GM04504 (cell line): ENCODE measurements at places on chromosomes 2 and 18.

- DNase-seq: no peak
Measured at GRCh38 chr2:239692362-239692851, 291.6 kb upstream of the HDAC4 start.

- no peak for DNase-seq
Measured at GRCh38 chr2:214730800-214731407, 78.6 kb downstream of the BARD1 start.

- DNase-seq: no peak
Measured at GRCh38 chr2:29749843-29750242, 171.5 kb downstream of the ALK start.

DNA sequence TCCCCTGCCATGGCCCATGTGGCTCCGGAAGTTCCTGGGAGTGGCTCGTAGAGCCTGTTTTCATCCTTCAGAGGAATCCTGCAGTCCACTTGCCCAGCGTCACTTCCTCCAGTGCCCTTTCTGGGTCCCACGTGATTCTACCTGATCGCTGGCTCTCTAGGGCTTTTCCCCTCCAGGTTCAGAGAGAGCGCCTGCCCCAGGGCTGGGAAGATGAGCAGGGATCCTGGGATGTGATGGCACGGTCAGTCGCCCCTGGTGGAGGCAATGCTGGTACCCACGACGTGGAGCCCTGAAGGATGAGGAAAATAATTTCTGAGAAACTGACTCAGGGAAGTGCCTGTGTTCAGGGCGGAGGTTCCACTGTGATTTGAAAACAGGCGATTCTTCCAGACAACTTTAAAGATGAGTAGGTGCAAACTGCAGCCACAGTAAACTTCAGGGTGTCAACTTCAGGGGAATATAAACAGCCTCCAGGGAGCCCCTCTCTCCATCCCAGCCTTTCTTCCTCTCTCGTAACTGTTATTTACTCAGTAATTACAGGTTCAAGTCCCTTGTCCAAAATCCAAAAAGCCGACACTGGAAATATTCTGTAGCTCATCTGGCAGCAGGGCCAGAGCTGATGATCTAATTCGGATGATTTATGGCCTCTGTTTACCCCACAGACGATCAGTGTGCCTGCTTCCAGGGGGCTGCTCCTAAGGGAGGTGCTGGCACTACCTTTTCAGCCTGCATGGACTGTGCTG lies 105.9 kb downstream of the AGAP1 start:
- no peak for DNase-seq

- DNase-seq: no peak
Measured at GRCh38 chr18:34514238-34514637, 195.9 kb upstream of the DTNA start.

GRCh38 chr2:142112757-142113221 lies 18.0 kb downstream of the LRP1B start:
- DNase-seq: peak; percentile 38

DNA sequence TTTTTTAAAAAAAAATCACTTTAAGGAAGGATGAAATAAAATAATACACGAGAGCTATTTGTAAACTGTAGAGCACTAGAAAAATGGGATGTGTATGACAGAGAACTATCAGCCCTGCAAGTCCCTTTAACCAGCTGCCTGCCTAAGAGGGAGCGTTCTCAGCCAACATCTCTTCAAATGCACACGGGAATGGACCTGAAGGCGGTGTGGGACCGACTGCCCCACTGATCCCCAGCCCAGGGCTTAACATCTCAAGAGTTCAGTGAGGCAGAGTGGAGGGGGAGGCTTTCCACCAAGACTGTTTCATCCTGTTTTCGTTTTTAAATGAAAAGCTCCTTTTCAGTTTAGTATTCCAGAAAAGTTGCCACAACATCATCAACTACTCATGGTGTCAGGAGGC lies 2.2 kb downstream of the INPP4A start:
- DNase-seq: no peak

DNA sequence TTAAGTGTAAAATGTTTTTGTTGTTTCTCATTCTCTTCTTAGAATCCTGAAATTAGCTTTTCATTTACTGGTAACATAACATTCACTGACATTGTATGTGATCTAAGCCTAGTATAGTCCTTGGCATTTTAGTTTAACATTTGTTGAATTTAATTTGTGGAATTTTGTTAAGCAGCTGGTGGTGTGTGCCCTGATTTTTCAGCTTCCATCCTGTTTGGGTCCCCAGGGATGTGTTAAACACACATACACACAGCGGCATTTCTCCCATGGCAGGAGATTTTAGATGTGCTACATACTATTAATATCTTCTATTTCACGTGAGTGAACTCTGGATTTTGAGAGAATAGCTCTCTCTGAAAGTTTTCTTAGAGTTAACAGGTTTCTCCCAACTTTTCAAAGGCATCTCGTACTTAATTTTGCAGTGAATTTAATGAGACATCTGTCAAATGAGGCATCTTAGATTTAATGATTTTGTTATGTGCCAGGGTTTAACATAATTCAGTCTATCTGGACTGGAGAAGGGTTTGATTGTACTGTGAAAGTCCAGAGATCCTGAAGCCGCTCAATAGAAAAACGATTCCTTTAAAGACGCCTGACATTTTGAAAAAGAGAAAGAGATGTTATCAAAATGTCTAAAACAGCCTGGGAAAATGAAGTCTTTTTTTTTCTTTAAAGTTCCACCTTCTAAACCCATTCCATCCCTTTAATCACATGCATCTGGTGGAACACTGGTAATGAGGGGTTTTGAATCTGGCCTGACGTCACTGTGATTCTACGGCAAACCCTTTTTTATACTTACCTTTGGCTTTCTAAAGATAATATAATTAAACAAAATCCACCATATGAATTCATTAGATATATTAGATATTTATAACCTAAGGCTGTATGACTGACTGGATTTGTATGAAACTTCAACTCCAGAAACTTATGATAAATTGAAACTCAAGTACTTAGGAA lies 6.8 kb downstream of the PHLPP1 start:
- no peak for DNase-seq

- DNase-seq: peak; percentile 24
Measured at GRCh38 chr2:233449081-233449901, 95.0 kb downstream of the DGKD start.

- no peak for DNase-seq
Measured at GRCh38 chr2:63432373-63432772, 155.9 kb downstream of the WDPCP start.

GRCh38 chr2:1645761-1646476 lies 98.4 kb downstream of the PXDN start:
- DNase-seq: no peak

- no peak for DNase-seq
Measured at GRCh38 chr2:173359231-173359630, 4.6 kb downstream of the CDCA7 start.

DNA sequence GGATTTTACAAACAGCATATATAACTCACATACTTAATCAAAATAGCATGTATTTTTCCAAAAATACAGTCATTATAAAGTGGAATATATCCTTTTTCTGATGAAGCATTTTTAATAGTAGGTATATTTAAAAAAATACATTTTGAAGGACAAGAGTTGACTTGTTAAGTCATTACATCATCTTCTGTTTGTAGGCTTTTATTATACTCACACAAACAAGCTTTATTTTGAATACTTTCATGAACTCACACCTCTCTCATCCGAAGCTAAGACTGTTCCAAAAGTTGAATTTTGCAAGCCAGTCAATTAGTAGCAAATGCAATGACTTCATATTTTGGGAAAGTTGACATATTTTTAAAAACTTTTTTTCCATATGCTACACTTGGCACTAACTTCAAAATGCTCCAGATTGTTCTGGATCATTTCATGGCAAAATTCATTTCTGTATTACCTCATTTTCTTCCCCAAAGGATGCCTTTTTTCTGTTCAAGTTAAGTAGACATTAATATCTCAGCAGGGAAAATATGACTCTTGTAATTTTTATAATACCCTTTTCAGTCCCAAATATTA lies 68.5 kb upstream of the WDR75 start:
- DNase-seq: no peak

DNA sequence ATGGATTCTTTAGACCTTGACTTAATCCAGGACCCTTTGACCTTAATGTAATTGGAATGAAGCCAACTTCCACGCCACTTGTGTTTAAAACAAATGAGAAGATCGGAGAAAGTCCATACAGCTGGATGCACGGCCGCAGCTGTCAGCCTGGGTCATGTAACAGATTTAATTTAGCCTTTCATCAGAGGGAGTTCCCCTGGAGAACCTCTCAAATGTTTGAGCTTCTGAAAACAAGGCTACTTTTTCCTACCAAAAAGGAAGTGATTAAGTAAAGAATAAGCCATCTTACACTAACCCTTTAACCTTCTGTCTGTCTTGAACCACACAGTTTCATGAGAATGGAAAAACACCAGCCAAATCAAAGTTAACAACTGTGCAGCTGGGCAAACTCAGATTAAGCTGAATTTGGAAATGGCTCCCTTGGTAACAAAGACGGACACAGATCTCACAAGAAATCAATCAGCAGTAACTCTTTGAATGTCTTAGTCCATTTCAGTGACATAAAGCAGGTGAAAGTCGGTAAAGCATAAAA lies 103.6 kb downstream of the DOCK10 start:
- no peak for DNase-seq

- DNase-seq: no peak
Measured at GRCh38 chr2:172446474-172447063, 19.2 kb downstream of the ITGA6 start.

- DNase-seq: no peak
Measured at GRCh38 chr2:50346629-50347357, 685.1 kb downstream of the NRXN1 start.

GRCh38 chr2:45131587-45131986 lies 122.3 kb upstream of the SIX2 start:
- no peak for DNase-seq

DNA sequence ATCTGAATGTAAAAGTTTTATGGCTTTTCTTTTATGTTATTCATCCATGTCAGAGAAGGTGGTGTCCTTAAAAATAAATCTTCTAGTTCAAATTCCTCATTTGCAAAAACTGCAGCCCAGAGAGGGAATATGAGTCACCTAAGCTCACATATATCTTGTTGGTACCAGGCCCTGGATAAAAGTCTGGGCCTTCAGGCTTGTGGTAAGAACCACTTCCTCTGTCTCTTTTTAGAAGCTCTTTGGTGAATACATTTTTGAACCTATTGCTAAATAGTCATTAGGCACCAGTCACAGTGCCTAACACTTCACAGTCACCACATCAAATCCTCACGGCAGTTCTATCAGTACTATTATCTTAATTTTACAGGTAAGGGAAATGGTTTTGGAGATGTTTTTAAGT lies 199.2 kb downstream of the KCNS3 start:
- DNase-seq: peak; percentile 77

GRCh38 chr2:47065771-47066380 lies 89.2 kb downstream of the STPG4 start:
- DNase-seq: peak; percentile 95

DNA sequence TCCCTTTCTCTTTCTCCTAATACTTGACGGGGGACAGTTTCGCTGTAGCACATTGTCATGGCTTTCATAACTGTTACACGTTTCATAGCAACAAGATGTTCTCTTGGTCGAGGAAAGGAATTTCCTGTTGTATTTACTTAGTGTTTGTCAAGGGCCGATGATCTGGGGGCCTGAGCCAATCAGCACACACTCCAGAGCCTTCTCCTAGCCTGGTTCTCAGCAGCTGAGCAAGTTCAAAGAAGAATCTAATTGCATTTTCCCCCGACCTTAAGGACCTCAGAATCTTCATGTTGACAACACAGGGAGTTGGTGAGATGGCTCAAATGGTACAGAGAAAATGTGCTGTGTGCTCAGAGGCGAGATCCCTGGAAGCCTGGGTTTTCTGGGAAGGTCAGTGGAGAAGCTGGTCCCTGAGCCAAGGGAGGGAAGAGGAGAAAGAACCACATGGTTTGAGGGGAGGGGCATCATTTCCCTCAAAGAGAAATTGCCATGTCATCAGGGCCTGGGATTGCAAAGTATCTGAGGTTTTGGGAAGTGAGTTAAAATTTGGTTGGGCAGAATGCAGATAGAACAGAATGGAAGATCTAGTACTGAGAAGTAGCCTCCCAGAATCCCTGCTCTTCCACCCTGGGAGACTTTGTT lies 76.9 kb upstream of the AGAP1 start:
- no peak for DNase-seq

- DNase-seq: no peak
Measured at GRCh38 chr18:4831791-4832375, 365.2 kb downstream of the AKAIN1 start.

GRCh38 chr2:176646033-176646615 lies 376.9 kb downstream of the MTX2 start:
- DNase-seq: no peak

GRCh38 chr2:22795287-22795866 lies 589.6 kb upstream of the KLHL29 start:
- DNase-seq: no peak

GRCh38 chr2:134260713-134261112 lies 6.8 kb downstream of the MGAT5 start:
- peak; percentile 82 for DNase-seq

GRCh38 chr2:9124231-9124741 lies 82.3 kb upstream of the ASAP2 start:
- DNase-seq: no peak

GRCh38 chr2:134431838-134432434 lies 178.1 kb downstream of the MGAT5 start:
- no peak for DNase-seq

DNA sequence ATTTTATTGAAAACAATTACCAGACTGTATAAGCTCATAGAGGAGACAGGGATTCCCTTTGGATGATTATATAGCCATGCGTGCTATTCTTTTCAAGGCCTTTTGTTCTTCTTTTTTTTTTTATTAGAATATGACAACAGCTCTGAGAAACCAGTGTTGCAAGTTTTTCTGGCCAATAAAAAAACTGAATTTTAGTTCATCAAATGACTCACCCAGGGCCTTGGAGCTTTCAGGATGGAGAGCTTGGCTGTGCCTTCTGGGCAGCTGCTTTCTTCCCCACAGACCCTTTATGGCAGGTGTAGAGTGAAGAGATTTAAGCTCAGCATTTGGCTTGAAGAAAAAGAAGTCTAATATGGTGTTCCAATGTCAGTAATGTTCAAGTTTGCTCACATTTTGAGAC lies 497.9 kb upstream of the FANCL start:
- DNase-seq: no peak

- DNase-seq: peak; percentile 38
Measured at GRCh38 chr18:10099539-10100140, 185.8 kb downstream of the VAPA start.

DNA sequence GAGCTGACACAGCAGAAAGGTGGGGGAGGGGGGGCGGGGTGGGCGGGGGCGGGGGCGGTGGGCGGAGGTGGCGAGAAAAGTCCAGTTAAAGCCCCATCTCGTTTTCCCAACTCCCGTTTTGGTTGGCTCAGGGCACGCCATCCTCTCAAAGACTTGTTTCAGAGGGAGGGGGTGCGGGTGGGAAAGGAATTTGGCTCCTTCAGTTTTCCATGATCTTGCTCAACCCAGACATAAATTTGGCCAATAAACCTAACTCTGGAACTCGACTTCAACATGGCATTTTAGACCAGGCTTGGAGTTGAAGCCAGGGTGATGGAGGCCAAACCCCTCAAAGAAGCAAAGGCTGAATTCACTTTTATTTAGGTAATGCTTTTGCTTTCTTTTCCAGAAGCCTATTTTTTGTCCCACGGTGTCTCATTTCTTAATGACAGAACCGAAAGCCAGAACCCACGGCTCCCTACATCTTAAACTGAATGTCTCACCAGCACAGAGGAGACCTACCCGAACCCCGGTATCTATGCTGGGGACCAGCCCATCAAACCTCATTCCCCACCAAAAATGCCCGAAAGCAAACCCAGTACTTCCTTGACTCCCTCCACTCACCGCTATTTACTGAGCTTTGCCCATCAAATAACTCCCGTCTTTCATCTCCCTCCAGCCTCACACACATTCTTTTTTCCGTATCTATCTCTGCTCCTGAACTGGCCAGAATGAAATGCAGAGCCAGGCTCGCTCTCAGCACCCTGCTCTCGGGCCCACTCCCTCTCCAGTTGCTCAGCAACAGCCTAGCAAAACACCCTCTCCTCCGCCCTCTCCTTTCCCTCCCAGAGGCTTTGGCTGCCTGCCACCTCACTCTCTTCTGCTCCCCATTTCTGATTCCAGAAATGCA lies 4.3 kb downstream of the IGFBP5 start:
- DNase-seq: peak; percentile 32
